A549 treated with AZD2906 at 1 μM for 4 hours (cell line): ENCODE measurements at places on chromosomes 4 and X. TPM values are rescaled to one million over a fixed set of nuclear protein-coding genes. Genes with fewer than 3 reads are reported as not detected.

RFC1 gene
- 16.2 to 25.1 TPM (median 17.6 TPM) in 5 replicates for total RNA-seq

ZNF157 gene
- 0.03 to 0.04 TPM in 2 of 5 replicates, not detected in the others for total RNA-seq

ACOT9 gene
- total RNA-seq, result 93.2 to 106 TPM (median 94.7 TPM) in 5 replicates

SCML1 gene
- total RNA-seq, result 5.2 to 6.5 TPM (median 5.9 TPM) in 5 replicates

BTK gene
- total RNA-seq, result 0.09 to 0.32 TPM (median 0.13 TPM) in 5 replicates

TSPAN6 gene
- total RNA-seq, result 35.0 to 45.4 TPM (median 36.2 TPM) in 5 replicates

PCSK1N gene
- 18.0 to 55.7 TPM (median 48.7 TPM) in 5 replicates for total RNA-seq

SHOX gene
- 0.02 TPM in 4 of 5 replicates, not detected in the other for total RNA-seq

FAM236B gene
- total RNA-seq, result not detected in 5 replicates

POU4F2 gene
- not detected in 5 replicates for total RNA-seq

DMRTC1 gene
- not detected in 5 replicates for total RNA-seq

MTHFD2L gene
- total RNA-seq, result 9.0 to 10.4 TPM (median 10.1 TPM) in 5 replicates

TSPAN7 gene
- total RNA-seq, result 2.0 to 3.0 TPM (median 2.7 TPM) in 5 replicates

PNMA5 gene
- total RNA-seq, result 0.03 TPM in 1 of 5 replicates, not detected in the others

RBM47 gene
- 24.1 to 31.9 TPM (median 29.2 TPM) in 5 replicates for total RNA-seq

DGKK gene
- total RNA-seq, result 0.01 TPM in 1 of 5 replicates, not detected in the others

PDGFRA gene
- 0.29 to 0.84 TPM (median 0.45 TPM) in 5 replicates for total RNA-seq

DUX4 gene
- total RNA-seq, result not detected in 5 replicates

UGT2A1 gene
- total RNA-seq, result not detected in 5 replicates

CDKN2AIP gene
- total RNA-seq, result 9.5 to 10.1 TPM (median 10.1 TPM) in 5 replicates

PRRG3 gene
- total RNA-seq, result not detected in 5 replicates

PACRGL gene
- 10.7 to 14.3 TPM (median 11.7 TPM) in 5 replicates for total RNA-seq

ZNF81 gene
- 4.1 to 6.7 TPM (median 6.1 TPM) in 5 replicates for total RNA-seq

AP1AR gene
- 7.8 to 11.2 TPM (median 10.7 TPM) in 5 replicates for total RNA-seq

HSFX1 gene
- 0.28 to 0.37 TPM (median 0.31 TPM) in 5 replicates for total RNA-seq

RTL3 gene
- 0.09 to 0.33 TPM (median 0.14 TPM) in 5 replicates for total RNA-seq

PPP1R2C gene
- total RNA-seq, result not detected in 5 replicates

TEX13D gene
- total RNA-seq, result not detected in 5 replicates

TMEM271 gene
- total RNA-seq, result not detected in 5 replicates

UGDH gene
- total RNA-seq, result 146 to 274 TPM (median 157 TPM) in 5 replicates

ADH4 gene
- not detected in 5 replicates for total RNA-seq

SETD7 gene
- total RNA-seq, result 36.6 to 46.3 TPM (median 39.2 TPM) in 5 replicates

DUSP9 gene
- 1.3 to 1.7 TPM (median 1.5 TPM) in 5 replicates for total RNA-seq
